CD4-positive, alpha-beta T cell treated with Interleukin-6 for 4 hours (primary cell): ENCODE measurements at places on chromosomes 12 and 14.
A peak's percentile ranks its signal among the peaks of the same experiment; 100 is the strongest.

- DNase-seq, result no peak
Observed at GRCh38 chr12:91327889-91328288, 145.3 kb upstream of the DCN start.

DNA sequence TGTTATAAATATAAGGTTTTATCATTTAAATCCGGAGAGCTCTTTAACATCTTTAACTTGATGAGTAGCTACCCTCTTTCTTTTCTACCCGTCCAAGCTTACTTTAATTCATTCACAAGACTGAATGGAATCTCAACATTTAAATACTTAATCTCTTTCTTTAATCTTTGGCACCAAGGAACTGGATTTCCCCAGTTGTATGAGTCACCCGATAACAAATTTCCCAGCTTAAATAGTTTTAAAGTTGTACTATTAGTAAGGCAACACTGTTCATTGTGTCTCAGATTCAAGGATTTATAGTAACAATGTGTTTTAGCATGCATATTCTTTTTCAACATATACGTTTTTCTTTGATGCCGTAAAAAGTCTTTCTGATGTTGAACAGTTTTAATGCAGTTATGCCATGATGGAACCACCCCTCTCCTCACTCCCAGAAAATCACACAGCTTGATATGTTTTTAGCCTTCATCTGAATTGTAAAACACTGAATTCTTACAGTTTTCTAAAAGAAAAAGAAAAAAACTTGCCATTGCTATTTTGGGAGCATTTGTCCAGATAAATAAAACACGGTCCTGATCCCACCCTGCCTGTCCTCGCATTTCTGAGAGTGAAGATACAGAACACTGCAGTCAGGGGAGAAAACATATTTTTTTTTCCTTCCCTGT is 16.0 kb upstream of the LRP6 start:
- no peak for DNase-seq

GRCh38 chr14:88013750-88014349 is 8.9 kb downstream of the GPR65 start:
- peak; percentile 52 for DNase-seq

DNA sequence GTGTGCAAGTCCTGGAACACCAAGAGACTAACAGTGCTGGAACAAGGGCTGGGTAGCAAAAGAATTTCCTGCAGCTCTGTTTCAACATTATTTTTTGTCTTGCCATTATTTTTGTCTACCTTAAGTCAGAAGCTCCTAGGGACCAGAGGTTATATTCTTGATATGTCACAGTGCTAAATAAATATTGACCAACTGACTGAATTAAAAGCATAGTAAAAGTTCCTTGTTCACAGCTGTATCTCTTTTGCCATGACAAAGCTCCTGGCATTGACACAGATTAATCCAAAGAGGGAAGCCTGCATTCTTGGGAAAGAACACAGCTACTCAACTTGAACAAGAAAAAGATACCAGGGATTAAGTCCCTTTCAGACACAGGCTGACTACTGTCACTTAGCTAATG is 136.5 kb downstream of the SPTSSA start:
- DNase-seq, result no peak

DNA sequence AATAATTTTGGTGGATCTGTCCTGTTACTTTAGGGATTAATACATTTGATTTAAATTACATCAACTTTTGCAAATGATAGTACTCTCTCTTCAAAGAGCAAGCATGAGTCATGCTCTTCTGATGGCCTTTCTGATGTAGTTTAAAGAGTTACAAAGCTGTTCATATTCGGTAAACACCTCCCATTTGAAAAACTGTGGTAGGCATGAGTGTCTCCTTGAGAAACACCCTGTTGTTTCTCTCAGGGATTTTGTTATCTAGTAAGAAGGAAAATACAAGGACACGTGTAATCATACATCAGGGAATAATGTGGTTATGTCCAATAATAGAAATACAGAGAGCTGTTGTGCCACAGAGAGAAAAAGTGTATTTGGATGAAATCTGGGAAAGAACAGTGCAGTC is 53.3 kb upstream of the E2F7 start:
- DNase-seq, result no peak

DNA sequence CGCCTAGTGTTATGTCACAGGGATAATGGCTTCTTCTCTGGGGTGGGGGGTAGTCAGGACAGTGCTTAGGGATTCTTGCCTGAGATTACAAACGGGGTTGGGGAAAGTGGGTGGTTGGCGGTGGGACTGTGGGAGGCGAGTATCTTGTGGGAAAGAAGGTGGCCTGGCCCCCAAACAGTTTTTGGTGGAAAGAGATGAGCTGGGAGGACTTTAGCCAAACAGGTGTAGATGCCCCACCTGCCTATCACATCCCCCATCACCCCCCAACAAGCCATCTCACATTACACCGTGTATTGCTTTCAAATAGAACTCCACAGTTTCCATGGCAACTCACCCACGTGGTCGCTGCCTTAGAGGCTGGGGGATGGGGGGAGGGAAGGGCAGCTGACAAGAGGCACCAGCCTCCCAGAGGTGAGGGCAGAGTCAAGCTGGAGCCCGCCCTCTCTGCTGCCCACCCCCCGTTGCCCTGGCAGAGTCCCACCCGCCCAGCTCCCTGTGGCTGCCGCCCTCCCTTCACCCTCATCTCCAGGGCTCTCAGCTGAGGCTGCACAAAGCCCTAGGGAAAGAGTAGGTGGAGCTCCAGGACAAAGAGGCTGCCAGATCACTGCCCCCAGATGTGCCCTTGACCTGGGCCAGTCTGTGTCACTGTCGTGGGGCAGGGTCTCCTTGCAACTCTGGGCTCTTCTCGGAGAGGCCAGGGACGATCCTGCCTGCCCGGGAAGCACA is 98.3 kb downstream of the LRRC74A start:
- peak; percentile 28 for DNase-seq

DNA sequence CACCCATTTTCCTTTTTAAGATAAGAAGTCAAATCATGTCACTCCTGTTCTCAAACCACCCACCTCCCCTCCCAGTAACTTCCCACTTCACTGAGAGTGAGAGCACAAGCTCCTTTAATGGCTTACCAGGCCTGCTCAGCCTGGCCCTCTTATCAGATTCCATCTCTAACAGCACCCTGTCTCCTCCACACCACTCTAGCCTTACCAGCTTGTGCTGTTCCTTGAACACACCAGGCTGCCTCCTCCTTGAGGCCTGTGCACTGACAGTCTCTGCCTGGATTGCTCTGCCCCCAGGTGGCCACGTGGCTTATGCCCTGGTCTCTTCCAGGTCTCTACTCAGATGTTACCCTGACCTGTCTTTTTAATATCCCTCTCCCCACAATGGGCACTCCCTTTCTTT is 40.1 kb upstream of the EVL start:
- peak; percentile 41 for DNase-seq

DNA sequence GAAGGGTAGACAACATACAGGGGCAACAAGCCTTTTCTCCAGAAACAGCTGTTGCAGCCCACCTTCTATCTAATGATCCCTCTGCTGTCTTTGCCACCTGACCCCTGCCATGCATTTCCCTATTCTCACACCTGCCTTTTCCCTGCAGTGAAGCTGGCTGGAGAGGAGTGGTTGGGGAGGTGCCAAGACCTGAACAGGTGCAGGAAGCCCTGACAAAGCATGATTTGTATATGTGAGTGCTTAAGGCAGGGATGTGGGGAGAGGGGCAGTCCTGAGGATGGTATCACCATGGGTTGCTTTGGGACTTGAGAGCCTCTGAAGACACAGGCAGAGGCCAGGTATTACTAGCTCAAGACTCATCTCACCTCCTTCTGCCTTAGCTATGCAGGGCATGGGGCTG is 2.9 kb upstream of the PFDN5 start:
- DNase-seq, result no peak
